Hematopoietic multipotent progenitor cell (in vitro differentiated cells): ENCODE measurements at places on chromosomes 3 and 15. TPM values are rescaled to one million over a fixed set of nuclear protein-coding genes. Genes with fewer than 3 reads are reported as not detected.

COPB2 gene
- 40.9 TPM for total RNA-seq

DNA sequence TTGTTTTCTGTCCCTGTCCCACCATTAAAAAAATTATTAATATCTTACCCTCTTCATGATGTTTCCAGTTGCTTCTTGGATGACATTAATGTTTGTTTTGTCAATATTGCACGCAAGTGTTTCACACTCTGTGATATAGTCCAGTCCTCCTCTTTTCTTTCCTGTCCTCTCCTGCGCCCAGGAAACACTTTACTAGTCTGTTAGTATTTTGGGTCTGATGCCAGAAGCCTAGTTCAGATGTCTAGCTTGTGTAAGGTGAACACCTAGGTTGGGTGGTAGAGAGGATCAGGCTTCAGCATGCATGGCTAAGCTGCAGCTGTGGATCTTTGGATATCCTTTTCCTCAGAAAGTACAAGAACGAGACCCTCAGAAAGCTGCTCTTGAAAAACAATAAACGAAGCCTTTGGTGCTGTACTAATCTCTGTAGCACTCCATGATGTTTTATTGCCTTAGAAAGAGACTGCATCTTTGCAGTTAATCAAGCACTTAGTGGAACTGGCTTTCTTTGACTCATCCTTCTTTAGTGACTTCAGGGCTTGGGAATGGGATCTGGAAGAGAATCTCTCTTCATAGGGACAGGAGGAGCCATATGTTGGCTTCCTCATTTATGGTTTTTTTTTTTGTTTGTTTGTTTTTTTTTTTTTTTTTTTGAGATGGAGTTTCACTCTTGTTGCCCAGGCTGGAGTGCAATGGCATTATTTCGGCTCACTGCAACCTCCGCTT lies 253.4 kb downstream of the LPP start:
- DNase-seq: no peak

GRCh38 chr15:47394286-47394809 lies 323.0 kb upstream of the SEMA6D start:
- DNase-seq: no peak

NOP10 gene
- 125 TPM for total RNA-seq

DNA sequence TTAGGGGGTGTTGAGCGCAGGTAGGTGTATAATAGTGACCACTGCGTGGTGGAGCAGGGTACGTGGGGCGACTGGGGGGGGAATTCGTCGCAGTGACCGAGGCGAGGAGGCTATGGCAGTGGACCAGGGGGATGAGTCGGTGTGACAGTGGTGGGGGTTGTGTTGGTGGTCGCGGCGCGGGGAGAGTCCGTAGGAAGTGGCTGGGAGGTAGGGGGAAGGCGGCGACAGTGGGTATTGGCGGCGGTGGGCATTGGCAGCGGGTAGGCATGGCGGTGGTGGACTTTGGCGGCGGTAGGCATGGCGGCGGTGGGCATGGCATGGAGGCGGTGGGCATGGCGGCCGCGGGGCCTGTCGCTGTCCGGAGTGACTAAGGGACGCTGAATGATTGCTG lies 739 bp downstream of the SNRPN start:
- peak; percentile 2 for DNase-seq

DNA sequence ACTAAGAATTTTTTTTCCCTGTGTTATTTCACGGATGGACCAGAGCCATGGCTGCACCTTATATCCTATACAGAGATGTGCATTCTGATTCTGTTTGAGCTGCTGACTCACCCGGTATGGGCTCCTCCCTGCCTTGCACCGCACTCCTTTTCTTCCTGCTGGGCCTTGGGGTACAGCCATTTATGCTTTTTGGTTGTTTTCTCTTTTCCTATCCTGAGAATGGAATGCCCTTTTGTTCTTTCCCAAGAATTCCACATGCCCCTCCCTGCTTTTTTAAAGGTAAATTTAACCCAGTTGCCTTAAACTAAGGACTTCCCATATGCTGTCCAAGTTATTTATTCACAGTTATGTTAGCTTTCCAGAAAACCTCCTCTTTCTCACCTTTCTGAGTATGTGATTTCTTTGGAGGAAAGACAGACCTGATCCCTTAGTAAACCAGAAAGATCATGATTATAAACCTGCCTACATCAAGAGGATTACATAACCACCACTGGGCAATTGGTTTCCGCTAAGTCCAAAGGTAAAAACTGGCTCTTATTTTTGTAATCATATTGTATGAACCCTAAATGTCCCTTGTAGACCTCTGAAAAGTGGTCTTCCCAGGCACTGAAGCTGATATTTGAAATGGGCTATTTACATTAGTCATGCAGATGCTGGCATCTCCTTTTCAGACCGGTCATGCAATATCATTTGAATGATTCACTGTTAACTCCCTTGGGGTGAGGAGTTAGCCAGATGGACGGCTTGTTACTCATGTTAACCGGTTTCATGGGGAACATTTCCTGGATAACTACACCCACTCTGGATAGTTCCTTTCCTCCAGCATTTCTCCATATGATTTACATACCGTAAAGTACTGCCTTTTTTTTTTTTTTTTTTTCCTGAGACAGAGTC lies 45.5 kb downstream of the TMOD3 start:
- DNase-seq: no peak

FHIT gene
- total RNA-seq: 4.8 TPM

C3orf20 gene
- under 0.01 TPM for total RNA-seq

MAP6D1 gene
- 1.3 TPM for total RNA-seq

DNA sequence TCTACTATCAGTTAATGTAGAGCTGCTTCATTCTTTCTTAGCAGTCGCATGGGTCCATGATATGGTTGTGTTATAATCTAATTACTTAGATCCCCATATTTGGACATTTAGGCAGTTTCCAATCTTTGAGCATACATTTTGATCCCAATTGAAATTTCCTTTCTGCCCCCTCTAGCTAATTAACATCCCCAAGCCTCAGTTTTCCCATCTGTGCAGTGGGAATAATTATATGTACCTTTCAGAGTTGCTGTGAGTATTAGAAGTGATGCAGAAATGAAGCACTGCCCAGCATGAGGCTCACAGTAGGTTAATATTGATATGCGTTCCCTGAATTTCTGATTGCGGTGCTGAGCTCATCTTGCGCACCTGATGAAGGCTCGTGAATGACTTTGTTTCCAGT lies 21.8 kb downstream of the SPSB4 start:
- no peak for DNase-seq

DNA sequence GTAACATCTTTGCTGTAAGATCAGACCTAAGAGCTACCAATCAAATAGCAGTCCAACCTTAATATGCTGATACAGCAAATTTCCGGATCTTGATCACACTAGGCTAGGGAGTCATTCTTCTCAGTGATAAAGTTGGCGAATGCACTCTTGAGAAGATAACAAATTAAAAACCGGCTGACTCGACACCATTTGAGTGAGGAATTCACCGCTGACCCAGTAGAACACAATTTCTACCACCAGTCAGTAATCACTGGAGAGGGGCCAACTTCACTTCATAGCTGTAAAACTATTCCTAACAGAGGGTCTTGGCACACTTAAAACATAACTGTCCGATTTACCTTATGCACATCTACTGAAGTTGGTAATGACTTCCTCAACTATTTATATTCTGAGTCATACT lies 47.2 kb downstream of the MEIS2 start:
- no peak for DNase-seq

ALDH1A3 gene
- total RNA-seq: not detected

GRCh38 chr3:107077391-107077790 lies 299.8 kb upstream of the CCDC54 start:
- DNase-seq: no peak

DNA sequence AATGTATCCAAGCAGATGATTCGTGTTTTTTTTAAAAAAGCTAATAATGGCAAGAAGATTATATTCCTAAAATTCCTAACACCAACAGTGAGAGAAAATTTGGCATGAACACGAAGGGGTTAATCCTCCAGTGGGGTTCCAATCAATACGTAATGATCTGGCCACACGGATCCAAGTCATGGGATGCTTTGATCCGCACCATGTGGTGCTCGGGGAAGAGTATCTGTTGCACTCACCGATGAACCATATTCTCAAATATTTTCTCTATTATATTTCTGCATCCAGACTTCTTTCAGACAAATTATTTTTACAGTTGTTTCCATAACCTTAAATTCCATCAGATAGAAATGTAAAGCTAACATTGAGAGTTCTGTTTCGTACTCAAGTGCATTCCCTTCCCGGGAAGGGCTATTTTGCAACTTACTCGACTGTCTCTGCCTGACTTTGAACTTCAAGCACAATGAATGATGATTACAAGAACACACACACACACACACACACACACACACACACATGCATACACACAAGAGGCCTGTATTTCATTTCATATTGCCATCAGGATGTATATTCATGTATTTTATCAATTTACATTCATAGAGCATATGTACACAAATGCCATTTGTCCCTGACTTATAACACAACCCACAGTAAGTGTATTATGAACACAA lies 567.2 kb downstream of the FOXP1 start:
- DNase-seq: no peak
